ENCODE measurements at places on chromosomes 11 and 22. TPM values are rescaled to one million over a fixed set of nuclear protein-coding genes. Genes with fewer than 3 reads are reported as not detected.

RAB39A gene
- total RNA-seq, result not detected

TMEM25 gene
- 32.8 TPM for total RNA-seq

OR10W1 gene
- total RNA-seq, result not detected

CASP1 gene
- total RNA-seq, result 17.7 TPM

RNF26 gene
- 15.0 TPM for total RNA-seq

ALDH3B1 gene
- 3.1 TPM for total RNA-seq

RFPL1 gene
- not detected for total RNA-seq

OR5P2 gene
- total RNA-seq, result not detected

CCDC88B gene
- 8.7 TPM for total RNA-seq

PI4KA gene
- total RNA-seq, result 30.6 TPM

MS4A3 gene
- total RNA-seq, result not detected

Measured in airway epithelial cell (primary cell).